ENCODE measurements at places on chromosomes 6 and 20. TPM values are rescaled to one million over a fixed set of nuclear protein-coding genes. Genes with fewer than 3 reads are reported as not detected.

SPATA25 gene
- total RNA-seq = 1.4 TPM

ATP6V1G2 gene
- 3.3 TPM for total RNA-seq

SIRPD gene
- total RNA-seq = not detected

ACTL10 gene
- 2.6 TPM for total RNA-seq

PBOV1 gene
- total RNA-seq = not detected

PI16 gene
- total RNA-seq = under 0.01 TPM

NOTCH4 gene
- 2.2 TPM for total RNA-seq

SLC22A23 gene
- 9.1 TPM for total RNA-seq

AK9 gene
- 8.5 TPM for total RNA-seq

AIF1 gene
- not detected for total RNA-seq

DEFB129 gene
- total RNA-seq = not detected

DNMT3B gene
- total RNA-seq = 2.9 TPM

LY6G6F gene
- not detected for total RNA-seq

TSHZ2 gene
- 4.0 TPM for total RNA-seq

CPNE5 gene
- 0.40 TPM for total RNA-seq

OLIG3 gene
- total RNA-seq = 0.06 TPM

Measured in aortic smooth muscle cell (primary cell).